K562 (cell line): ENCODE measurements at places on chromosomes 3 and 15.

DNA sequence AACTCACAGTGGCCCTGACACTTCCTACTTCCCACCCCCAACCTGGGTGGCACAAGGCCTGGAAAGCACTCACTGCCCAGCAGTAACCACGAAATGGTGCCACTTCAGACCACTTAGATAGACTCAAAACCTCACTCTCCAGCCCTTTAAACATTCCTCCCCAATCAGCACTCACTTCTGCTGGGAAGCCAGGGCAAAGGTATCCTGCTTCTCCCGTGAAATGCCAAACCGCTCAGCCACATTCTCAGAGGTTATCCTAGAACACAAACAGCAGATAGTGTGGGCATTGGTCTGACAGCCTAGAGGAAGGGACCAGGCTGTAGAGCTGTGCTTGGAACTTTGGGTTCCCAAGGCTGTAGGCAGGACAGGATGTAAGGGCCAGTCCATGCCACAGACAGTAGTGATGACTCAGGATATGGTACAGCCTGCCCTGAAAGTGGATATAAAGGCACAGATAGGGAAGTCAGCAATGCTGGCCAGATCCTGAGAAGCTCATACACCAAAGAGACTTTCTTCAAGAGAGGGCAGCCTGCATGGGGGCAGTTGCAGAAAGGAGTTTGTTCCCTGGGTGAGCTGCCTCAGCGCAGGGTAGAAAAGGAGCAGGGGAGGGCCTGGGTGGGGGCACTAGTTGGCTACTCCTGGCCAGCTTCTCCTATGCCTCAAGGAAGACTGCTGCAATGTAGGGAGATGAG, 9.2 kb downstream of the ACAA1 start:
- no peak for DNase-seq

- DNase-seq = no peak
These were observed 607.7 kb downstream of the PYDC2 start for GRCh38 chr3:192068464-192069254.

GRCh38 chr15:31458596-31459399, 132.2 kb downstream of the KLF13 start:
- no peak for DNase-seq

DNA sequence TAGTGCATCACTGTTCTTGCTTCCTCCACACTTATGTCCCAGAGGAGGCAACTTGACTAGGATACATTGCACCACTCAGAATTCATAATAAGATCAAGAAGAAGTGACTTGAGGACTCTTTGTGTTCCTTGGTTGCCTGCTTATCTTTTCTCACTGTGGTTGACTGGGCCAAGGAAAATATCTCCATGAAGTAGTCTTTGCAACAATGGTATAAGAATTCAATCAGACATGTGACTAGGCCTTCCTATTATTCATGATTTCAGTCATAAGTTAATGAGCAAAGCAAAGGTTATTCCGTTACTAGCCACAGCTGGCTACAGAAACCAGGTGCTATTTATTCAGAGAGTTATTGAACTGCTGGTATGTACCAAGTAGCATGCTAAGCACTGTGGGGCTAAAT, 359.3 kb downstream of the RORA start:
- no peak for DNase-seq

- DNase-seq = no peak
These were observed 576.2 kb downstream of the TUSC7 start for GRCh38 chr3:117285737-117286136.

GRCh38 chr3:42581400-42581708, 413 bp downstream of the SEC22C start:
- DNase-seq = no peak

- no peak for DNase-seq
These were observed 49.5 kb downstream of the EFCAB12 start for GRCh38 chr3:129378949-129379348.

GRCh38 chr3:191417457-191417729, 43.6 kb upstream of the PYDC2 start:
- no peak for DNase-seq

- no peak for DNase-seq
These were observed 1.7 kb downstream of the SLCO3A1 start for GRCh38 chr15:91855241-91855640.

GRCh38 chr3:31223278-31223677, 309.4 kb upstream of the STT3B start:
- no peak for DNase-seq

DNA sequence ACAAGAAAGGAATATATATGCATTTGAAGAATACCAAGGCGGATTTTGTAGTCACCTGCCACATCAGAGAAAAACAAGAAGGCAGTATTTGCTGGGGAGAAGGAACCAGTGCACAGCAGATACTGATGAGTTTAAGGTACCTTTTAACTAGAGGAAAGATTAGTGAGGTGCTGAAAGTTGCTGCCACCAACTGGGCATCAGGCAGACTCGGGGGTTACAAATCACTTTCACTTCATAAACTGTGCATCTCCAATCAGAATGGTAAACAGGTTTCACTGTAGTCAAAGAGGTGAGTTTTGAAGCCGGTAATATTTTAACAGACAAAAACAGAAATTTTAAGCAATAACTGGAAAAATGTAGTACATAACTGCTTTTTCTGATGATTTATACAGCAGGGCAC, 4.1 kb downstream of the FBN1 start:
- peak; percentile 16 for DNase-seq

DNA sequence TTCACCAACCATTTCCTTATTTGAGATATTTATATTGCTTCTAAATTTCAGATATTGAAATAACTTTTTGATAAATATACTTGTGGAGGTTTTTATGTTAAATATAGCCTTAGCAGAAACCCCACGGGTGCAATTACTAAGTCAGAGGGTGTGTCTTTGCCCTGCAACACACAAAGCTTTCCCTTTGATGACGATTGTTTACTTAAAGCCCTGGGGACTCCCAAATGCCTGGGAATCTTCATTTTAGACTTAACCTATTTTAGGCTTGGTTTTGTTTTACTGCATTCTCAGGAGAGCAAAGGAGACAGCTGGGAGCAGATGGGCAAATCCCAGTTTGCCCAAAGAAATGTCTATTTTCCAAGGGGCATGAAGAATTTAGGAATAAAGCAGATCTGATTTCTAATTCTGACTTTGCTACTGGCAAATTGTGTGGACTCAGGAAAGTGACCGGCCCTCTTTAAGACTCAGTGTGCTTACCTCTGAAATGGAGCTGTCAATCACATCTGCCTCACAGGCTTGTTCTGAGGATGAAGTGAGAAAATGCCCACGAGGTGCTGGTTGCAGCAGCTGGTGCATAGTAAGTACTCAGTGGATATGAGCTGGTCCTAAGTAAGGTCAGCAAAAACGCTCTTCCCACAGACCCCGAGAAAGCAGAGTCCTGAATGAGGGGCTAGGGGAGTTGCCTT, 49.3 kb upstream of the CA12 start:
- no peak for DNase-seq

- DNase-seq = no peak
These were observed 58.8 kb downstream of the SLCO3A1 start for GRCh38 chr15:91912336-91912735.

DNA sequence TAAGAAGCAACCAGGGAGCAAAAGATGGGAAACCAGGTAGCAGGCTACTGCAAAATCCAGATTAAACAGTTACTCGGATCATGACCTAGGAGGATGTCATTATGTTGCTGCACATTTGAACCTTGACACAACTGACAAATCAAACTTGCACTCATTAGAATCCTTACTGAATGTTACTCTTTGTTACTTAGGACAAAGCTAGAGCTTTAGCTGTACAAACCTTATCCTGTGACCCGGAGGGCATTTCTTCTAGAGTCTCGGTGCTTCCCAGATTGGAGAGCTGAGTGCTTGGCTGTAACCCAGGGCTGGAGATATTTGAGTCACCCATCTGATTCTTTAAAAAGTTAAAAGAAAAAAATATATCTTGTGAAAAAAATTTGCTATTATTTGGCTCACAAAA, 43.4 kb downstream of the DCP1A start:
- no peak for DNase-seq

DNA sequence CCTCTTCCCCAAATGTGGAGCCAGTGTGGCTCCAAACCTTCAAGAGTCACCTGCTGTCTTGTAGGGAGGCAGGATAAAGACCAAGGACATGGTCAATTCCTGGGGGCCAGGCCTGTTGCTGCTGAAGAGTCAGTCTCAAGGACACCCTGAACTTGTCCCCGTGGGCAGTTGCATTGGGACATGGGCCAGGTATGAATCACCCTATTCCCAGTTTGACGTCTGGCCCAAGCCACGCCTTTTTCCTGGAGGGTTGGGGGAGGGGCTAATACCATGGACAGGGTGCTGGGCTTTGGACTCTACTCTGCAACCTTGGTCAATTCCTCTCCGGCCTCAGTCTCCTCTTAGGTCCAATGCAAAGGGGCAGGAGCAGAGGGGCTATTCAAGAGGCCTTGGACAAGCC, 10.4 kb downstream of the ATP2B2 start:
- peak; percentile 73 for DNase-seq

DNA sequence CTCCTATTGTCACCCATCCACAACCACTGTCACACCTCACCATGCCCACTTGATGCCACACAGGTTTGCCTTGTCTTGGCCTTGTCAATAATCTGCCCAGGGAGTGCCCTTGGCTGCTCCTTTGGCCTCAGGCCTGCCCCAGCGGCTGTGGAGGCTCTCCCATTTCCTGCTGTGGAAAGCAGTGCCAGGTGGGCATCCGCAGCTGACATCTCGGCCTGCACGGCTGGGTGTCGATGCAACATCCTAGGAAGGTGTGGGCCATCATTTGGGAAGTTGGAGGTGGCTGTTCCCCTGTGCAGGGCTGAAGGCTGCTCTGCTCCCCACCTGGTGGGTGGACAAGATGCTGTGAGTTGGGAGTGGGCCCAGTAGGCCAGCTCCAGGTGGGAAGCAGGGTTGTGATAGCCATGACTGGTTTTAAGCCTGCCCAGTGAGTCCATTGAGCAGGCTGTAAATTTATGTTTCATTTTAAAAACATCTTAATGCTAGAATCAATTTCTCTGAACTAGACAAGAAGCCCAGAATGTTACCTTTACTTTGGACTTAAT, 12.5 kb downstream of the DNAH1 start:
- no peak for DNase-seq

DNA sequence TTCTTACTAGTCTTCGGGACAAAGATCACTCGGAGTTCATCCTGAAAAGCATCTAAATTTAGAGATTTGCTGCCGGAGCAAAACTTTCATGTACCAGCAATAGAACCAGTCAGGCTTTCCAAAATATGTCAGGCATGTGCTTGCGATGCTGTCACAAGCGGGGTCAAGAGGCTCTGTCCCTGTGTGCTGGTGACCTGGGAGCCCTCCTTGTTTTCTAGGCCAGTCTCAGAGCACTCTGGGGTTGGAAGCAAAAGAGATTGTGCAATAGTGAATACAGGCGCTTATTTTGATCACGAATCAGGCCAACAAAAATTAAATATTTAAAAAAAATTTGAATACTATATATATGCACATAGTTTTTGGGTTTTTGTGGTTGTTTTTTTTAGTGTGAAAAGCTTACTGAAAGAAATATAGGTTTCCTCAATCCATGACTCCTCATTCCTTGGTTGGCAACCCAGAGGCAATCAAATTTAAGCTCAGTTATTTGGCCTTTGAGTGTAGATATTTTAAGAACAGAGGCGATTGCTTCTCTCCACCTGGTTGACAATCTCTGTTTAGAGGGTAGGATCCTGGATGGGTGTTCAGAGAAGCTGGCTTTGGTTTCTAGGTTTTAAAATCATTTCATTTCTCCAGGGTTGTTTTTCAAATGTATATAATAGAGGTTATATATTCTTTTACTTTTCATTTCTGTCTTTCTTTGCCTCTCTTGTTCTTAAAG, 8.4 kb upstream of the KLHL24 start:
- DNase-seq = no peak

DNA sequence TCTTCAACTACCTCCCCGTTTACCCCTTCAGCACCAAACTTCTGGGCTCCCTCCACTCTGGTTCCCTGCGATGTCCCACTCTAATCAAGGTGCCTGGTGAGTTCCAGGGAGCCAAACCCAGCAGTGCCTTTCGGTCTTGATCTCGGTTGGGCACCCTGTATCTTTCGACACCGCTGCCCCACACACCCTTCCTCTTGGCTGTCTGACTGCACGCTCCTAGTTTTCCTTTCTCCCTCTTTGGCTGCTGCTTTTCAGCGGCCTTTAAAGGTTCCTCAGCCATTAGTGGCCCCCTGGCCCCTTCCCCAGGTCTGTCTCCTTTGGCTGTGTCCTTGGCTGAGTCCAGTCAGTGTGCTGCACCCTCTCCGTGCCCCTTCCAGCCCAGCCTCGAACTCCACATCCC, 784 bp downstream of the TTLL3 start:
- DNase-seq = no peak

GRCh38 chr3:195855471-195856409, 44.0 kb upstream of the MUC4 start:
- DNase-seq = no peak

- no peak for DNase-seq
These were observed 35.2 kb upstream of the SLC2A2 start for GRCh38 chr3:171061749-171062148.

DNA sequence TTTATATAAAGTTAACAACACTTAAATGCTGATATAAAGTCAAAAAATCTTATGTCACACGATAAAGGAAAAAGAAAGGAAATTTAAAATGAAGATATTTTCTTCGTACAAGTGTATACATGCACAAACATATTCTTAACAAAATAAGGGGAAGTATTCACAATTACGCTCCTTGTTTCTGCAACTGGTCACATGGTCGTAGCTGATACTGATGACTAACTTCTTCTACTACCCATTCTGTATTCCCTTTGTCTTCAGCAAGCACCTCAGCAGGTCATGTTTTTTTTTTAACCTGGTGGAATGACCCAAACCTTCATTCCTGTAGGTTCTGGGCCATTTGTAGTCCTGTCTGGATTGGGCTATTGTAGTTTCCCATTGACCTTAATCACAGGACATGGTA, 30.0 kb upstream of the CMTM8 start:
- DNase-seq = no peak

- DNase-seq = no peak
These were observed 1035.4 kb downstream of the TUSC7 start for GRCh38 chr3:117744935-117745334.

DNA sequence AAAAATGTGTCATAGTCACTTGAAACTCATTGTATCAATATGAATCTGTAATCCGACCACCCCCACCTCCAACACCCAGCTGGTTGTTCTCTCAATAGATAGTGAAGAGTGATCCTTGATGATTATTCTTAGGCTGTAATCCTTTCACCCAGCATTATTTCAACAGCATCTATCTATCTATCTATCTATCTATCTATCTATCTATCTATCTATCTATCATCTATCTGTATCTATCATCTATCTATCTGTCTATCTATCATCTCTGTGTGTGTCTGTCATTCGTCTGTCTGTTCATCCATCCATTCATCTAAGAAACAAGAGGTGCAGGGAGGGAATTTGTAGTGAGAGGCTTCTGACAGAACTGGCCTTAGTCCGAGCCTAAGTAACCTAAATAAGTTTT, 78.7 kb upstream of the IGSF10 start:
- no peak for DNase-seq
